ENCODE measurements at places on chromosomes 4 and X.

DNA sequence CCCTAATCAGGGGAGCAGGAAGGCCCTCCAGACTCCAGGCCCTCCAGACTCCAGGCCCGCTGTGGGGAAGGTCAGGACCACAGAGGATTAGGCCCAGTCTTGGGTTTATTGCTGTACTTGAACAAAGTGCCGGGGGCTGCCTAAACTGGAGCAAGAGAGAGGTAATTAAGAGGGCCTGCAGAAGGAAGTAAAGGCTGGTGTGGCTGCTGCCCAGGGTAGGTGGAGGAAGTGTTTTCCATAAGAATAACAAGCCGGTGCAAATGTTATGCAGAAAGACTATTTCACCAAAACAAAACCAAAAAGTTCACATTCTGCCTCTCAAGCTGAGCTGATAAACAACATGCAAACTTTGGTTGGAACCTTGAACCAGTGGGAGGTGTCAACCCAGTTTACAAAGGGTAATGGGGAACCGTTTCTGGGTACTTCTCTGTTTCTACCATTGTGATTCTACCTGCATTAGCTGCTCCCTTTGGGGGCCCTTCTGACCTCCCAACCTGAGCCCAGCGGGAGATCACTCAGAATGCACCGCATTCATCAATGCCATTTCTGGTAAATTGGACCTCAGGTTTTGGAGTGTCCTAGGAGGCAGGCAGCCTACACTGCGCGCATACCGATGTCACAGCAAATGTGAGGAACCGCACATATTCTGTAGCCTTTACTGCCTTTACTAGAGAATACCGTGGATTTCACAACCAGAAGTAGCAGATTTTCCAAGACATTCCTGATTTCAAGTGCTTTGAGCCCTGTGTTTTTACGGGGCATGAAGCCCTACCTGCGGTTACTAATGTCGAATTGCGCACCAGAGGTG is 59.7 kb upstream of the BCOR start:
- DNase-seq = no peak

GRCh38 chrX:22533898-22534297 is 261.2 kb downstream of the CBLL2 start:
- DNase-seq = no peak

- DNase-seq = no peak
These were observed 34.1 kb downstream of the TNIP2 start for GRCh38 chr4:2722033-2722432.

DNA sequence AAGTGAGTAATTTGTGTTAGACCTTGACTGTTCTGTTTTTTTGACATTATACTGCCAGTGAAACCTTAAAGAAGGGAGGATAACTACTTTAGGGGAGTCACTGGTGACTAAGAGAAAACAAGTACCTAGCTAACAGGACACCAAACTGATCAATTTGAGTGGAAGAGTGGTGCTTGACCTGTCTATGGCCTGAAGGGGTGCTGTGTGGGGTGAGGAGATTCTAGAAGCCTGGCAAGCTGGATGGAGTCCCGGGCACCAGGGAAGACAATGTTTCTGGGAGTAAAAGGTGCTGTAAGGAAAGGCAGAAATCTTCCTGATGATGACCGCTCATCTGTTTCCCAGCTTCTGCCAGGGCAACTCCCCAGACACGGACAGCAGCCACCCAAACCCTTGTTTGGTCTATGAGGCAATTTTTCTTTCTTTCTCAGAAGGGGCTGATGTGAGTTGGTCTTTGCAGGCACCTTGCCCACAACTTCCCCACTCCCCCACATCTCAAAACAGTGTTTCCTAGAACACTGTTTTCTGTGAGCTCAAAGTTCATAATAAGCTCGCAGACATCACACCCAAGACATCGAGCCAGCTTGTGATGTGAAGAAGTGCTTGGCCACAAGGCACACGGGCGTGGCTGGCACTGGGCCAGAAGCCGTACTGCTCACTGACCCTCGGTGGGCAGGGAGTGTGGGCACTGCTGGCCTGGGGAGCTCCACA is 4.6 kb downstream of the TXK start:
- DNase-seq = no peak

DNA sequence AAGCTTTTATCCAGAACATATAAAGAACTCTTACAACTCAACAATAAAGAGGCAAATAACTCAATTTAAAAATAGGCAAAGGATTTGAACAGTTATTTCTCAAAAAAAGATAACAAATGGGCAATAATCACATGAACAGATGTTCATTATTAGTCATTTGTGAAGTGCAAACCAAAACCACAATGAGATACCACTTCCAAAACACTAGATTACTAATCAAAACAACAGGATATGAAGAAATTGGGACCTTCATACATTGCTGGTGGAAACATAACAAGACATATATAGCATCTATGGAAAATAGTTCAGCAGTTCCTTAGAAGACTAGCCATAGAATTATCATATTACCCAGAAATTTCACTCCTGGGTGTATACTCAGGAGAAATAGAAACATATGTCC is 224.6 kb downstream of the FBXO8 start:
- no peak for DNase-seq

DNA sequence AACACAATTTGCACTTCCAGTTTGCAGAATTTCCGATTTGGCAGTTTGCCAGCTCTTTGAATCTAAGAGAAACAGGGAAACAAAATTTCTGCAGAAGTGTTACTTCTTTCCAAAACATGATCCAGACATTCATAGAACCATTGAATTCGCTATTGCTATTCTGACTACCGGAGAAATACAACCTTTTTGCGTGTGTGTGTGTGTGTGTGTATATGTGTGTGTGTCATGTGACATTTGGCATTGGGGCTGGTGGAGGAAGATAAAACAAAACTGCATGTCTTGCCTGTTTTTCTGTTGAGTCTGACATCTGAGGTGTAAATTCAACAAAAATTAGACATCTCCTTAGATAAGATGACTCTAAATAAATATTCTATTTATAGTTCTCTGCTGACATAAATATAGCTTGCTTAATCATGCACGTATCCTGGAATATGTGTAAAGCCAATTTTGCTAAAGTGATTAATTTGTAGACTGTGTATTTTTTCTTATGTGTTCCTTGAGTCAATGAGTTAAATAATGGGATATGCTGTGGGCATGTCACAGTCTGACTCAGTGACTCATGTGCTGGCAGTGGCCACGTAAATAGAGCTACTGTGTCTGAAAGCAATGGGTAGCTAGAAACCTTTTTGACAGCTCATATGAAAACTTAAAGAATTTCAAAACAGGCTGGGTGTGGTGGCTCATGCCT is 98.9 kb downstream of the HPGD start:
- no peak for DNase-seq

DNA sequence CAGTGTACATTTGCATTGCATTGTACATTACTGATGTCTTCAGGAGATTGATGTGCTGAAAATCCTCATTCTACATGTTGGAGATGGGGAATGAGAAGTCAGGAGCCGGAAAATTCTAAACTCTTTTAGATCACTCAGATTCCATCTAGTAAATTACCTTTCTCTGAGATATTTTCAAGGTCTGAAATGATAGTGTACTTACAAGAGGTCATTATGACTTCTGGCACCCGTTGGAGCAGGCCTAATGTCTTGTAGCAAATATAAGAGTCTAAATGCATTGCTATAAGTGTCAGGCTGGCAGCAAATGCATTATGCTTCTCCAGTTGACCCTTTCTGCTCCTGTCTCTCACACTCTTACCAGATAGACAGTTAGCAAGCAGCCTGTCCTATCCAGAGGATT is 692.8 kb downstream of the GRID2 start:
- no peak for DNase-seq

DNA sequence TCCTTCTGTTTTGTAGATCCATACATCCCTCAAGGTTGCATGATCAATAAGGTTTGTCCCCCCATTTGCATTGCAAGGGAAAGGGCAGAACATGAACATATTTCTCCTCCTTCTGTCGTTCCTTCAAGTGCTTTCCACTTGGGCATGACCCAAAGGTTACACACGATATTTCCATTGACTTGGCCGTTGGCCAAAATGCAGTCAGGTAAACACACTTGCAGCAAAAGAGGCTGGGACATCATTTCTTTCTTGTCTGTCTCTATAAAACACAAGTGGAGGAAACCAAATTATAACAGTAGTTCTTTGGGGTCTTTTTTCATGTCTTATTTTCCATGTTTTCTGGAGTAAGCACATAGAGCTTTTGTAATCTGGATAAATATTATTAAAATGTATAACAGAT is 156.1 kb downstream of the FRAS1 start:
- peak; percentile 57 for DNase-seq

DNA sequence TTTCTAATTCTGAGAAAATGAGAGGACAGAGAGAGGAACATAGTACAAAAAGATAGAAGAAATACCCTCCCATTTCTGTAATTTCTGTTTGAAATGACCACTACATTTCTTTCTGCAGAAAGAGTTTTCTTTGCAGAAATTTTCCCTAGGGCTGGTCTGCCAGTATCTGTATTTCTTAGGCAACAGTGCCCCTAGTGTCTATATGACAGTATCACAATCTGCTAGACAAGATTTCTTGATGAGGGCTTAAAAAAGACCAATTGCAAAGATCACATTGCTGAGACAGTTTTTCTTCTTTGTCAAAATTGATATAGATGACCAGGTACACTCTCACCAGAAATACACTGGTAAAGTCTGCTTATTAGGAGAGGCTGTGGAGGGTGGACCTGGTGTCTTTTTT is 81.0 kb upstream of the ZDHHC15 start:
- peak; percentile 7 for DNase-seq

- peak; percentile 27 for DNase-seq
These were observed 736.1 kb upstream of the ADGRL3 start for GRCh38 chr4:60463857-60464502.

GRCh38 chr4:45409536-45409935 is 683.2 kb upstream of the GNPDA2 start:
- no peak for DNase-seq

GRCh38 chr4:74830928-74831327 is 36.6 kb upstream of the BTC start:
- no peak for DNase-seq

- DNase-seq = no peak
These were observed 500.2 kb downstream of the INPP4B start for GRCh38 chr4:142345924-142346323.

GRCh38 chr4:71020611-71021010 is 27.2 kb downstream of the DCK start:
- no peak for DNase-seq

- no peak for DNase-seq
These were observed 9.9 kb downstream of the USP9X start for GRCh38 chrX:41095174-41095573.

DNA sequence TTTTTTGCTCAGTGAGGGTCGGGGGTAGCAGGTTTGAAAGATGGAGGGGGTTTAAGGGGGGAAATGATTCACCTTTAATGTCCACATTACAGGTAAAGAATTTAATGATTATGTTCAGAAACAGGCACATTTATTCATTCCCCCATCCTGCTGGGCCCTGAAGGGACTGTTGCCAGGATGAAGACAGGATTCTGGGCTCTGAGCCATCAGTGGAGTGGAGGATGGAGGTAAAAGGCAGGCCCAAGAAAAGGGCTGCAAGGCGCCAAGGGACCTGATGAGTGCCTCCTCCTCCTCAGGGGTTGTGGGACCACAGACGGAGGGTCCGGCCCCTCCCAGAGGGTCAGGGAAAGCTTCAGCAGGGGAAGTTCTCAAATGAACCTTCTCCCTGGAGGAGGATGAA is 40.4 kb upstream of the PROM1 start:
- DNase-seq = peak; percentile 8

DNA sequence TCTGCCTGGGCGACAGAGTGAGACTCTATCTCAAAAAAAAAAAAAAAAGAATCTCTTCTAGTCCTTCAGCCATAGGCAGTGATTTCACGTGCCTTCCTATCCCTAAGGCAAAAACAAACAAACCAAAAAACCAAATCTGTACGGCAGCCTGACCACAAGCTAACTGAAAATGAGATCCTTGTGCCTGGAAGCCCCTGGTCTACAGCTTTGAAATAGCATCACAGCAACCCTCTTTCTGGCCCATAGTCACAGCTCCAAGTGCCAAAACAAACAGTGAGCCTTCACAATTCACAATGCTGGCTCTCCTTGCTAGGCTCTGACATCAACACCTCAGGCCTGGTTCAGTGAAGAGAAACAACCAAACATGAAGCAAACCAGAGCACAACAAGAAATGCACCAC is 46.1 kb downstream of the TMEM150C start:
- no peak for DNase-seq

GRCh38 chrX:153776611-153777045 is 4.2 kb upstream of the SRPK3 start:
- peak; percentile 33 for DNase-seq

DNA sequence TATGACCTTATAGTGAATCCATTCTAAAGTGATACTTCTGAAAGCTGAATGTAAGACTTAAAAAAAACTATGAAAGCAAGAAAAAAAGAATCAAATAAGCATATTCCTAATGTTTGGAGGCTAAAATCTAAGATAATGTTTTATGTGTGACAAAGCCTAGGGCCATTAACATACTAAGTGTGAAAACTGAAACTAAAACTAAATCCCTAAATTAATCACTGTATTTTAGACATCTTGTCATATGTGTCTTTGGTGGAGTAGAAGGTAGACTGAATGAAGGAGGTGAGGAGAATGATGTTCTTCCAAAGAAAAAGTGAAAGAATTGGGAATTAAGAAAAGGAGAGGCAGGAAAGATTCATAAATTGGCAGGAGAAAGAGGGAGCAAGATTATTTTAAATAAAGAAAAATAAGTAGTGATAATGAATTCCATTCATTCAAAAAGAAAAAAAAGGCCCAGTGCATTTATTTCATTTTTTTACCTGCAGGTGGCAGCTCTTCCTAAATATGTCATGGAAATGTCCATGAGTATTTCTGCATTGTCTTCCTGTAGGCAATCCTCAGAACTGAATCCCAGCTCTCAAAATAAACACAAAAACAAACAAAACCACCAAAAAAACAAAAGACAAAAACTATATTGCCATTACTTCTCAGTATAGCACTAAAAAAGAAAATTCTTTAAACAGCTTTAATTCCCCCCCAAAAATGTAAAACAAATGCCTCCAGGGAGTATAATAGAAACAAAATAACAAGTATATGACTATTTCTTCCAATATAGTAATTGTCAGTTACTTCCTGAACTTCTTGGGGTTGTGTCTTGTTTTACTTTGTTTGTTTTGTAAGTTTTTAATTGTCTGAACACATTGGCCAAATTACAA is 17.0 kb upstream of the AP1AR start:
- peak; percentile 37 for DNase-seq

- DNase-seq = no peak
These were observed 356.9 kb downstream of the STPG2 start for GRCh38 chr4:97786306-97786920.

- DNase-seq = no peak
These were observed 123.1 kb downstream of the CHIC2 start for GRCh38 chr4:53941331-53941730.

- DNase-seq = no peak
These were observed 60.8 kb upstream of the GRPEL1 start for GRCh38 chr4:7128644-7129043.

DNA sequence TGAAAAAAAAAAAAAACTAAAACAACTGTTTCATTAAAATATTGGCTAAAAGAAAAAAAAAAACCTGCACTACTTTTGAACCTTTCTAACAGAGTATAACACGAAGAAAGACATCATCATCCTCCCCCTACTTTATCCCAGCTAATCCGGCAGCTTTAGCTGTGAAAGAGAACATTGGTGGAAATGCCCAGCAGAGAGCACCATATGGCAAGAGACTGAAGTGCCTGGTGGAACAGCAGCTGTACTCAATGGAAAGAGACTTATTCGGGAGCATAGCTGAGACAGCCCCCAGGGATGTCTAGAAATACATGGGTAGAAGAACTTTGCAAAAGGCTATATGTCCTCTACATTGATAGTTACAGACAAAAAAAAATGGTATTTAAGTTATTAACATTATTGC is 30.3 kb downstream of the STPG2 start:
- peak; percentile 64 for DNase-seq

GRCh38 chr4:104989371-104989770 is 157.3 kb upstream of the TET2 start:
- DNase-seq = peak; percentile 70

- peak; percentile 16 for DNase-seq
These were observed 122.6 kb downstream of the SHISA3 start for GRCh38 chr4:42519803-42520417.
